ENCODE measurements at places on chromosomes 2 and 18.

- DNase-seq, result no peak
These were observed 375.6 kb upstream of the VWC2L start for GRCh38 chr2:214035091-214035852.

DNA sequence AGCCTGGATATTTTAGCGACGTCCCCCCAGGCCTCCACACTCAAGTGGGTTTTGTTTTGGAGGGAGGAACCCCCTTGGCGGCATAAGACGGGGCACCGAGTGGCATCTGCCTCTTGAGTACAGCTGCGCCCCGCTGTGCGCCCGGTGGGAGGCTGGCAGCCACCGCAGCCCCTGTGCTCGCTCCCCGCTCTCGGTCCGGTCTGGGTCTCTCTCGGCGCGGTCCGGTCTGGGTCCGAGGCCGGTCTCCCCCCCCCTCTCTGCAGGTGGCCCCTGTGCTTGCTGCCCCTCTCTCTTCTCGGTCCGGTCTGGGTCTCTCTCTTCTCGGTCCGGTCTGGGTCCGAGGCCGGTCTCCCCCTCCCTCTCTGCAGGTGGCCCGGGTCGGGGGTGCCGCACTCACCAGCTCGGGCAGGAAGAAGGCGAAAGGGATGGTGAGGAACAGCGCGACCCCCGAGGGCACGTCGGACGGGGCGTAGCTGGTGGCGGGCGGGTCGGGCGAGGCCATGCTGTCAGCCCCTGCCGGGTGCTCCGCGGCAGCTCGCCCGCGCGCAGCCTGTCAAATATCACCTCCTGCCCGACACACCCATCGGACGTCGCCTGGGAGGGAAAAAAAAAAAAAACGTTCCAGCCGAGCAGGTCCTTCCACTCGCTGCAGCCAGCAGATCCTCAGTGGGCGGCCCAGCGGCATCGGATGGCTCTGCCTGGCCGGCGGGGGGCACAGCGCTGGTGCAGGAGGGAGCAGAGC, at the start of gene MALL:
Gene MALL (minus strand): TSS at position 532 of the 742 bp plus-strand sequence. CDS start 30 bp downstream, at position 502.
- no peak for DNase-seq

GRCh38 chr18:55525845-55526244, 62.1 kb downstream of the TCF4 start:
- DNase-seq, result no peak

- no peak for DNase-seq
These were observed 6.4 kb upstream of the BCL11A start for GRCh38 chr2:60559880-60560279.

DNA sequence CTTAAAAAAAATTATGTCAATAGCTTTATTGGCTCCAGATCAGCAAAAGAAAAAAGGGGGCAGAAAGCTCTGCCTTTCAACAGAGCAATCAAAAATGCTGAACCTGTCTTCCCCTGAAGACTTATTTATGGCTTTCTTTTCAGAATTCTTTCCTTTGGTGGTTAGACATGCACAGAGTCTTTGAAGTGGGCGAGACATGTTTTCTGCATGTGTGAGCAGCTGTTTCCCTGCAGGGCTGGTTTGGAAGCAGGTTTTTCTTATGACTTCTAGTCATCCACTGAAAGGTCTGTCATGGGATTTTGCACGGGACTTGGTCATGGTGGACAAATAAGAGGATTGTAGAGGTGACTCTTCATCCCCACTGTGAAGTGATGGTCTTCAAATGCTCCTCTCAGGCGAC, 160.3 kb downstream of the VAPA start:
- no peak for DNase-seq

DNA sequence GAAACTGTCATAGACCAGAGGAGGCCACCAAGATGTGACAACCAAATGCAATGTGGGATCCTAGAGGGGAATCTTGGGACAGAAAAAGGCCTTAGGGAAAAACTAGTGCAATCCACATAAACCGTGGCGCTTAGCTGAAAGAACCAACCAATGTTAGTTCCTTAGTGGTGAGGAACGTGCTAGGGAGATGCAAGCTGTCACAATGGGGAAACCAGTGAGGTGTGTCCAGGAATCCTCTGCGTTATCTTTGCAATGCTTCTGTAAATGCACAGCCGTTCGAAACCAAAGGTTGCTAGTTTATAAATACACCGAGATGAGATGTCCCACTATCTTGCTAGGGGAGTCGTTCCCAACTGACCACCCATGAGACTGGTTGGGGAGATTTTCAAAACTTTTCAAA, 157.0 kb upstream of the ID2 start:
- no peak for DNase-seq

GRCh38 chr2:43040084-43040854, 186.1 kb downstream of the ZFP36L2 start:
- DNase-seq, result no peak

DNA sequence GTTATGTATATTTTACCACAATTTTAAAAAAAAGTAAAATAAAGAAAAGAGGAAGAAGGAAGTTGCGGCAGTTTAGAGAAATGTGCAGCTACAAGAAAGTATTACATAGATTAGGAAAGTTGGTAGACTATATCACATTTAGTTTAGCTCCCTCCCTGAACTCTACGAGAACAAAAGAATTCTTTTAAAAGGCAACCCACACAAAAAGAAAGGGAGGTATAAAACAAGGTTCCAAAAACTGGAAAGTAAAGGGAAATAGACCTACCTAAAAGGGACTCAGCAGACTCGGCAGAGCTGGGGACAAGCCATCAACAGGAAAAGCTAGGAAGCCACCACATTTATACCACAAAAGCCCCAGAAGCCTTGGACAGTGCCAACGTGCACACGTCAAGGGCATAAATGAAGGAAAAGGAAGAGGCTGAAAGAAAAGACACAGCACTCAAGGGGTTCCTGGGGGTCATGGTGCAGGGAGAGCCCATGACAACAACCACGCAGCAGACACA, 9.1 kb downstream of the TMEM127 start:
- no peak for DNase-seq

DNA sequence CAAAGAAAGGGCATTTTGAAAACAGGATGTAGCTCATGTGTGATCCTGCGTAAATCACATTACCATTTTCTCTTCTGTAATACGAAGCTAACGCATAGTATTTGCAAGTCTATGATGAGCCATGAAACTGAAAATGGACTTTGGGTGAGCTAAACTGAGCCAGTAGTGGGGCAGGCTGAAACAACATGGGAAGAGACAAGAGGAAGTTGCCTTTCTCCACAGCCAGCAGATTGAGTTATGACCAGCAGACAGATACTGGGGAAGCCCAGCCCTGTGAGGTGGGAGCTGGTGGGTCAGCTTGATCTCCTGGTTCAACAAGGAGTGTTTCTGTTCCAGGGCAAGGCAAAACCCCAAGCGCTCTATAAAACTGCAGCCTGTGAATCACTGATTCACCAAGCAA, 11.8 kb downstream of the CYRIA start:
- DNase-seq, result no peak

DNA sequence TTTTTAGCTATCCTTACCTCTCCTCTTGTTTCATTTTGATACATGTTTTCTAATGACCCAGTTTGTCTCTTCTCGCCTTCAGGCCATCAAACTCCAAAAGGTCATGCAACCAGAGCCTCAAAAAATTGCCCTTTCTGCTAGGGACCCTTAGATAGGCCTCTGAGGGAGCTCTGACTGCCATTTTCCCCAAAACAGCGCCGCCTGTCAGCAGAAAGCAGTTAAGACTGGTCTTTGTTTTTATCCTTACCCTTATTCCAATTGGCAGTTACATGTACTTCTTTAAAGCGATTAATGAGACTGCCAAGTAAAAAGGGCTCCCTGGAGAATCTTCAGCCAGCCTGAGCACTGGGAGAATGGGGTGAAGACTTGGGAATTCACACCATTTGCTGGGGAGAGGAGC, 55.1 kb upstream of the RIT2 start:
- no peak for DNase-seq

DNA sequence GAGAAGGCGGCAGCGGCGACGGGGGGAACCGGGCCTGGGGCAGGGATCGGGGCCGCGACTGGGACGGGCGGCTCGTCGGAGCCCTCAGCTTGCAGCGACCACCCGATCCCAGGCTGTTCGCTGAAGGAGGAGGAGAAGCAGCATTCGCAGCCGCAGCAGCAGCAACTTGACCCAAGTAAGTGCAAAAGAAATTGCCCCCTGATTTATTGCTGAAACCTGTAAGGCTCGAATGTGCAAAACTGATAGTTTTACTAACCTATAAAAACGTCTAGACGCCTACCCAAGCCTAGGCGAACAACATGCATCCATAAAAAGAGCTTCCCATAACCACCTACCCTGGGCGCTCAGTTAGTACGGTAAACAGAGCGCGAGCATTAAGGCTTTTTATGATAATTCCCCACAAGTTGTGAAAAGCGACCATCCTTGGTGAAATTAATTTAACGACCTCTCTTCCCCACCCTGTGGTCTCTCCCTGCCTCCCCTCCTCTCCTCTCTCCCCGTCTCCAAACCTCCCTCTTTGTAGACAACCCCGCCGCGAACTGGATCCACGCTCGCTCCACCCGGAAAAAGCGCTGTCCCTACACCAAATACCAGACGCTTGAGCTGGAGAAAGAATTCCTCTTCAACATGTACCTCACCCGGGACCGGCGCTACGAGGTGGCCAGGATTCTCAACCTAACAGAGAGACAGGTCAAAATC, 1.0 kb downstream of the HOXD9 start:
- DNase-seq, result no peak

DNA sequence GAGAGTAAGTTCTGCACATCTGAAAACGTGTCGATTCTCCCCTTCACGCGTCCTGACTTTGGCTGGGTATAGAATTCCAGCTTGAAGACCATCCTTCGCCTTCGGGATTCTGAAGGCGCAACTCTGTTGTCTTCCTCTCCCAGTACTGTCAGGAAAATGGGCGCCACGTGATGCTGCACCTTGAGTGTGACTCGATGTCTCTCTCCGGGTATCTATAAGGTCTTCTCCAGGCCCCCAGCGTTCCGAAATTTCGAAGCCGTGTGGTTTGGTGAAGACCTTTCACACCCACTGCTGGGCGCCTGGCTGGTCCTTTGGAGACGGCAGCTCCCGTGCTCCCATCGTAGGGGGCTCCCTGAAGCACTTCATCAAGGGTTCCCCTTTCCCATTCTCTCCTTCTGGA, 203.7 kb downstream of the HDAC4 start:
- DNase-seq, result no peak

GRCh38 chr2:8529706-8530277, 152.1 kb upstream of the ID2 start:
- no peak for DNase-seq
